Nephron progenitor cell (in vitro differentiated cells): ENCODE measurements at places on chromosomes 2 and 18.

DNA sequence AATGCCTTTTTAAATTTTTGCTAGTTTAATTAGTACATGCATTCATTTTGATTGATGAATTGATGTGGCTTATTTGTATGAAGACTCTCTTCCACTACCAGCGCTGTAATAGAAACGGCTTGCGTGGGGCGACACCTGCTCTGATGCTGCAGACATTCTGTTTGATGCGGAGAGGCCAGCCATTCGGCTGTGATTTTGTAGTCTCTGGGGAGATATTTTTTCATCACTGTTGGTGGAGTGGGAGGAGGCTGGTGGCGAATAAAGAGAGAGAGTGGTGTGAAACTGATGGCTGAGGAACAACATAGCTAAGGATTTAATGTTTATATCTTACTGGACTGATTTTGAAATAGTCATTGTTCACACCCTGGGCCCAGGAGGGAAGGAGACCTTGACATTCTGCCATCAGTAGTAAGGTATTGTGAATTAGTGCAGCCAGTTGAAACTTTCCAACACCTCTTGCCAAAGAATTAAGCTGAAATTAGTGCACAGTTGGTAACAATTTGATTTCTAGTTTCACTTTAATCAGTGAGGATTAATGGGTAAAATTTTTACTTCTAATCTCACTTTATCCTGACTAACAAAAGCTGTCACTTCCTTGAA is 224.1 kb downstream of the MTX2 start:
- no peak for DNase-seq

- DNase-seq = peak; percentile 66
Measured at GRCh38 chr2:19868701-19869580, 32.8 kb downstream of the TTC32 start.

- DNase-seq = no peak
Measured at GRCh38 chr18:56146565-56146964, 491.8 kb downstream of the TXNL1 start.

GRCh38 chr2:238796223-238796885 is 51.5 kb upstream of the TWIST2 start:
- no peak for DNase-seq

- peak; percentile 72 for DNase-seq
Measured at GRCh38 chr2:54456612-54457322, 640 bp downstream of the SPTBN1 start.
